Kidney capillary endothelial cell (primary cell): ENCODE measurements at places on chromosomes 5 and 9.
A peak's percentile ranks its signal among the peaks of the same experiment; 100 is the strongest.

- DNase-seq: no peak
Measured at GRCh38 chr5:38077652-38078051, 180.7 kb upstream of the EGFLAM start.

DNA sequence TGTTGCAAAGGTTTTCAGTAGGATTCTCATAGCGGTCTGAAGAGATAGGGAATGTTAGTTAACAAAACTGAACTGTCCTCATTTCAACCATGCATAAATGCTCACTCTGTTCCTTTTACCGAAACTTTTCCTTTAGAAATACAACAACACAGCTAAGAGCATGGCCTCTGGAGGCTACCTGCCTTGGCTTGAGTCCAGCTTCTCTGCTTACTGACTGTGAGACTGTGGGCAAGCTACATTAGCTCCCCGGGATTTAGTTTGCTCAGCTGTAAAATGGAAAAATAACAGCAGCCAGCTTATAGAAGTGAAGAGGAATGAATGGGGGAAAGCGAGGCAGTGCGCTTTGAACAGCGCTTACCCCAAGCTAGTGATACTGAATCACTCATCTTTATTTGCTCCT is 507.9 kb upstream of the DAP start:
- no peak for DNase-seq

- no peak for DNase-seq
Measured at GRCh38 chr5:1549475-1550030, 25.8 kb upstream of the LPCAT1 start.

DNA sequence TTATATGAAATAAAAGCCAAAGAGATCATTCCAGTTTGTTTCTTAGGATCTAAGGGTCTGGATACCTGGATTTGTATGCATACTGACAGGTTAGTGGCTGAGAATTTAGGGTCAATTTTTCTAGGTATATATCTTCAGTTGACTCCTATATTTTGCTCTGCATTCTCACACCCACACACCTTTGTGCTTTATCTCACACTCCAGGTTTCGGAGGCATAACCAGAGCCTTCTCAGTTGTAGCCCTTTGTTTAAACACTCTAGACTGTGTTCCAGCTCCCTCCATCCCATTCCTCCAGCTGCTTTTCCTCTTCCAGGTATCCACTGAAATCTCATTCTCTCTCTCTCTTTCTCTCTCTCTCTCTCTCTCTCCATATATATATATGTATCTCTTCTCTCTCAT is 10.6 kb upstream of the MOCS2 start:
- no peak for DNase-seq

DNA sequence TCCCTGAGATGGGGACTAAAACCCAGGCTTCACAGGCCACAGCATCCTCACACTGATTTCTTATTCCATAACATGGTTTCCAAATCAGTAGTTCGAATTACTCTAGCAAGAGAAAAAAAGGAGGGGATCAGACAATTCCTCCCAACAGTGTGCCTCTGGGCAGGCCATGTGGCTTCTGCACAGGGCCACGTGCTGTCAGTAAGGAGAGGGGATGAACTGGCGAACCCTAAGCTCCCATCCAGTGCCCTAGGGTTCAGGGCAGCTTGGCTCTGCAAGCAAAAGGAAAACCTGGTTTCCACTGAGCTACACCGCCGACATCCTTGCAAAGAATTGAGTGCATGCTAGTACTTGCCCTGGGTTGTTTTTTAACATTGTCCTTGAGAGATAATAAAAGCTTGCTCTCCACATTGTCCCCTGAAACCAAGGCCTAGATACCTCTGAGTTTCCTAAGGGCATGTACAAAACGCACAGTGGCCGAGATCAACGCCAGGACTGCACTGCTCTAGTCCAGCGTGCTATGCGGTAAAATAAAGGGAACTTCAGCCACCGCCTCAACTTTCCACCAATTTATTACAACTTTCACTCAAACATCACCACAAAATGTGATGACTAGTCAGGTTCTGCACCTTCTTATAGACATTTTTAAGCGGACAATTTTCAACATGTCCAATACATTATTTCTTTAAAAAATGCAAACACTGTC is 4.5 kb downstream of the CAMSAP1 start:
- no peak for DNase-seq

DNA sequence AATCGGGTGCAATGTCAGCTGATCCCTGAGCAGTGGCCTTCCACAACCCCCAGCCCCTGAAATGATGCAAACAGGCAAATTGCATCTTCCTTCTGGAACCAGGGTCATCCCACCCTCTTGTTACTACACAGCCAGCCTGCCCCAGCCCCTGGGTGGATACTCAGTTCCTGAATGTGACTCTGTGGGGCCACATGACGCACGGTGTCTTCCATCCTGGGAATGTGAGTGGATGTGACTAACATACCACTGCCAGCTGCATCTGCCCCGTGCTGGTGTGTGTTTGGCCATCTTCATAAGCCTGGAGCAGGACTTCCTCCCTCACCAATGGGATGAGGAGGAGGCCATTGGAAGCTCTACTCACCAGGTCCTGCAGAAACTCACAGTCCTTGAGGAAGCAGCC is 257.9 kb upstream of the ADAMTS16 start:
- no peak for DNase-seq

DNA sequence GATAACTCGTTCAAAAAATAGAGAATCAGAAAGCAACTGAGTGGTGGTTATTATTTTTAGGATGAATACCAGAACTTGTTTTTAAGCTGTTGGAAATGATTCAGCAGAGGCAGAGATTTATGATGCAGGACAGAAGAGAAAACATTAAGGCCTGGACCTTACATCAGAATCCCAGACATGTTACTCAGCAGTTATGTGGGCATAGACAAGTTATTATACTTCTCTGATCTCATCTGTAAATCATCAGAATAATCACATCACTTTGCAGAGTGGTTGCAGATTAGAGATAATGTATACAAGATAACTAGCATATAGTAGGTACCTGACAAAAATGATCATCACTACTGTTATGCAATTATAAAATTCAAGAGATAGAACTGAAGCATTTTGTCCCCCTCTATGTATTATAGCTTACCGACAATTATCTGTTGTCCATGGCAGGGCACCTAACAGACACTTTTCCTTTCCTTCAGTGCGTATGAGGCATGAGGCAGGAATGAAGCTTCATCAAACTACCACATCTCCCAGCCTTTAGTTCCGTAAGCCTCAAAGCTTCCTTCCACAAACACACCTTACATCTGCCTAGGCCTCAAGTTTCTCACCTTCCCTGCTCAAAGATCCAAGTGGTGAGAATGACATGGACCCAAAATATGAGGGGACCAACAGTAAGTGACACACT is 165.9 kb downstream of the DENND1A start:
- no peak for DNase-seq

DNA sequence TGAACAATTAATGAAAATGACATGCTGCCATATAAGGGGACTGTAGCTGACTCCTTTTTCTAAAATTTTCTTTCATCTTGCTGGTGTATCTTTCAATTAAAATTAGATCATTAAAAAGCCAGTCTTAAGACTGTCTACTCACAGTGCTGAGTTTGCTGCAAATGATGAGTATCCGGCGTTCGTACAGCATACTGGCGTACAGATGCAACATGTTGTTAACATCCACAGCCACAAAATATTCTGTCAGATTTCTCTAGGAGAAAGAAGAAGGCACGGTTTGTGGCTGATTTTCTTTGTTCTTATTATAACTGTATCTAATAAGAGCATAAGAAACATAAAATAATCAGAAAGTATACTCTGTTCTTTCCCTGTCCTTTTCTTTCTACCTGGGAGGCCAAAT is 278.1 kb downstream of the DENND1A start:
- no peak for DNase-seq

- no peak for DNase-seq
Measured at GRCh38 chr5:14669975-14670374, 5.5 kb downstream of the OTULIN start.

DNA sequence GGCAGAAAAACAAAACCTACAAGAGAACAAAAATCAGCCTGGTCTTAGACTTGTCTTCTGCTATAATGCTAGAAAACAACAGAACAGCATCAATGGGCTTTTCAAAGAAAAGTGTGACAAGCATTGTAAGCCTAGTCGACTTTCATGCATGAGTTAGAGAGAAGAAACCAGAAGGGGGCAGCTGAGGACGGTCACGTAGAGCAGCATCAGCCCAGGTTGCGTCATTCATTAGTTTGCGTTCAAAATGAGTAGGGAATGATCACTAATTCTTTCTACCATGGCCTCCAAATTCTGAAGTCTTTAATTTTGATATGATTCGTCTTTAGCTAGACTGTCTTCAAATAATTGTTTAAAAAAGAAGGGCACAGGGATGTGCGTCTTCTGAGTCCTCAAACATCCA is 4.7 kb upstream of the ISCA1 start:
- no peak for DNase-seq

DNA sequence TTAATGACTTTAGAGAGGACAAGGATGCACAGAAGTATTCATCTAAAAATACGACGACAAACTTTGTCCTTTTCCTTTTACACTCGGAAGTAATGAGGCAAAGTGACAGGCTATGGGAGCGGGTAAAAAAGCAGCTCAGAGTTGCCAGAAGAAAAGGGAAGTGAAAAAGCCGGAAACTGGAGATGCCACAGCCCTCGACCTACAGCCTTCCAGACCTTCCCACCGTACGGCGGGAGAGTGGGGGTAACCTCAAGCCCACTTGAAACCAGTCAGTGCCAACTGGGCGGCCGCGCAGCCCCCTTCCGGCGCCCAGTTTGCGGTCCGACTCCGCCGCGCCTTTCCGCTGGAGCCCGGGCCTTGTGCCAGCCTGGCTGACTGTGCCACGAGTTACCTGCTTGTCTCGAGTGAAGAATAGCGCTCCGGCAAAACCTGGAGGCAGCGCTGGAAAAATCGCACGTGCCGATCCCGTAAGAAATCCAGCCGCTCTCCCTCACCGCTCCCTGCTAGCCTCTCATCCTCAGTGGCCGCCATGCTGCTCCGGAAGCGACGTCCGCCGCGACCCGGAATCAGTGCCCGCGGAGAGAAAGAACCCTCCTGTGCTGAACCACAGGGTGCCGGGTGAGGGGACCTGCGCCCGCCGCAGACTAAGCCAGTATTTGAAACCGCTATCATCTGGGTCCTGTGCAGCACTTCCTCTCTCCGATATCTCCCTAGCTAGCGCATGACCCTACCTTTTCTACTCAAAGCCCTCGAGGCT is at the start of gene PGGT1B:
PGGT1B (minus strand) TSS at position 557 of the 757 bp plus-strand sequence; CDS start at position 531, 26 bp downstream.
- peak; percentile 60 for DNase-seq

DNA sequence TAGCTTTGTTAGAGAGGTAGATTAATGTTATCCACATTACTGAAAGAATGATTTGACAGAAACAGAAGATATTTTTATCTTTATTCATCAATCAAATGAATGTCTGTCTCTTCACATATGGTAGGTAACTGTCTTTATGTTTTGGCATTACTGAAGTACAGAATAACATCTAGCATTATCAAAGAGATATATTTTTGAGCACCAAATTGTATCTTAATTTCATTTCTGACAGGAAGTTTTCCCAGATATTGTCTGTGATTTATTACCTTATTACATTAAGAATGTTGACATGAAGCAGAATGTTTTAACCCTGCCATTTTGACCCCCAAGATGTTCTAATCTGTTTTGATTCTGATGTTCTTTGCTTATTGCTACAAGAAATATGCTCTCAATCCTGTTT is 20.3 kb downstream of the CNTRL start:
- no peak for DNase-seq

DNA sequence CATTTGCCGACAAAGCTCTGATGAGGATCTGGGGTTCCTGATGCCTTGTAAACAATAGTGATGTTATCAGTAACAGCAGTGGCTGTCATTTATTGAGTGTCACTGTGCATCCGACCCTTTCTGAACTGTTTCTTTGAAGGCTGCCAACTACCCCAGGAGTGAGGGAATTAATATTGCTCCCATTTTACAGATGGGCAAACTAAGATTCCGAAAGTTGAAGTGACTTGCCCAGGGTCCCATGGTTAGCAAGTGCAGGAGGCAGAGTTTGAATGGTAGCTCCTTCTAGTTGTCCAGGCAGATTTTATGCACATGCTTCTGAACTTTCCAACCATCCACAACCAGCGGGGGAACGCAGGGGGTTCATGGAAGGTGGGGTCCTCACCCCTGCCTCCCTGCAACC is 81.9 kb downstream of the COL27A1 start:
- DNase-seq: no peak

DNA sequence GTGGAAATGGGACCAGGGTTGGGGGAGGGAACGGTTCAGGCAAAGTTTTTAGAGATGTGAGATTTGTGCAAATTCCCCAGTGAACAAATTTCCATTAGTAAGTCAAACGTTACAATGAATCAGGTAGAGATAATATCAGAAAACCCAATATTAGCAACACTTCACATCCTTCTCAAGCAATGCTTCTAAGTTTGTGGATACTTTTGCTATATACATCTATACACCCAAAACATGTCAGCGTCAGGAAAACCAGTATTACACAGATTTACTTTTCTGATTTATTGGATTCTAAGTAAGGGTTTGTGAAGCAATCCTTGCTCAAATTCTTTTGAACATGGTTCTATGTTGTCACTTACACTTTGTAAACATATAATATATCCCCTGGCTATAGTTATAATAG is 6.5 kb downstream of the ALDH1A1 start:
- no peak for DNase-seq
